ENCODE measurements at places on chromosomes 2 and 18.

GRCh38 chr2:229784791-229785190 is 70.4 kb upstream of the DNER start:
- no peak for DNase-seq

DNA sequence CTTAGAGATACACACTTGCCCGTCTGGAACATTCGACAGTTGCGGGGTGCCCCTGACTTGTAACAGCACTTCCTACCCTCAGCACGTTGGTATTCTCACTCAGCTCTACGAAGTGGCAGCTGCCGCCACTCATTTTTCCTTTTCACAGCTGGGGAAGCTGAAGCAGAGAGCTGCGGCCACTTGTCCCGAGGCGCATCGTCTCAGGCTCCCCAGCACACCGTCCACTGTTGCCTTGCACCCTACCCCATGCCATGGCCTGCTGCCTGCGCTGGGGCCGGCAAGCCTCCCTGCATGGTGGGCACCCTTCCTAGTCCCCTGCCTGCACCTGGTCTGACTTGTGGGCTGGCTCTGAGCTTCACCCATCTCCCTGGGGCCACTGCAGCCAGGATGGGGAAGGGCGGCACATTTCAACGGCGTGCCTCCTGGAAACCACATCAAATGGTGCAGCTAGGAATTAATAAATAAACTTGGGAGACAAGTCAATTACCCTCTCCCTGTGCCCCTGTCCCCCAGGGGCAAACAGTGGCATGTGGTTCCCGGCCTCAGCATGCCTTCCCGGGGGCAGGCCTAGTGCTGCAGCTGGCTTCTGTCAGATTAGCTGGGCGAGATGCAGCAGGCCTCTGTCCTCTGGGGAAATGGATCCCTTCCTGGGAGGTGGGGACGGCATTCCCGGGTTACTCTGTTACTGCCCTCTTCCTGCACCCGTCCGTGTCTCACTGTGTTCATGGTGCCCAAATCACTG is 64.7 kb upstream of the HAAO start:
- peak; percentile 78 for DNase-seq

DNA sequence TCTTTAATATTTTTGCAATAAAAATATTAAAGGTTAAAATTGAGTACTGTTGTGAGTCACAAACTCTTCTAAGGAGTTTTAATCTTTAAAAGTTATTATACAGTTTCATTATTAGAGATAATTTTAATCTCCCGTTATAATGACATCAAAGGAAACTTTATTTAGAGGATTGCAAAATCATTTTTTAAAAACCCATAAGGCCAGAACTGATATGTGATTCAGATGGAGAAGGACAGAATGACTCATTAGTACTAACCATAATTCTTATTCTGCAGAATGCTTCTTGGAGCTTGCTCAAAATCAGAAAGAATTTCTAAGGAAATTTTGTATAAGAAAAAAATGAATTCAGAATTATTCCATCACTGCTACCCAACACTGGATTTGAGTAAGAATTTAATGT is 12.5 kb upstream of the HNRNPLL start:
- no peak for DNase-seq

- DNase-seq, result peak; percentile 69
Observed at GRCh38 chr2:176111309-176111663, 4.2 kb downstream of the HOXD11 start.

DNA sequence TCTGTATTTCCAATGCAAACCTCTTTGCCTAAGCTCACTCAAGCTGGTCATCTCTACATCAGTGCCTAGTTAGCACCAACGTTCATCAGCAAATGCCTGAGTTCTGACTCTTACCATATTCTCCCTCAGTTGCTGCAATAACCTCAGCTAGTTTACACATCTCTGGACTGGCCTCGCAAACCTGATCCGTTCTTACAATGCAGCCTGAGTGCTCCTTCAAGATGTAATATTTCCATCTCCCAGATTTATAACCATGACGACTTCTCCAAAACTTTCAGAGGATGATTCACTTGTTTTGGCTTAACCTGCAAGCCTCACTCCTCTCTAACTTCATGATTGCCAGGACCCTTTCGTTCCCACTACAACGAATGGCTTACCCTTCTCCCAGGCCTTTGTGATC is 69.7 kb downstream of the DIPK1C start:
- DNase-seq, result no peak

DNA sequence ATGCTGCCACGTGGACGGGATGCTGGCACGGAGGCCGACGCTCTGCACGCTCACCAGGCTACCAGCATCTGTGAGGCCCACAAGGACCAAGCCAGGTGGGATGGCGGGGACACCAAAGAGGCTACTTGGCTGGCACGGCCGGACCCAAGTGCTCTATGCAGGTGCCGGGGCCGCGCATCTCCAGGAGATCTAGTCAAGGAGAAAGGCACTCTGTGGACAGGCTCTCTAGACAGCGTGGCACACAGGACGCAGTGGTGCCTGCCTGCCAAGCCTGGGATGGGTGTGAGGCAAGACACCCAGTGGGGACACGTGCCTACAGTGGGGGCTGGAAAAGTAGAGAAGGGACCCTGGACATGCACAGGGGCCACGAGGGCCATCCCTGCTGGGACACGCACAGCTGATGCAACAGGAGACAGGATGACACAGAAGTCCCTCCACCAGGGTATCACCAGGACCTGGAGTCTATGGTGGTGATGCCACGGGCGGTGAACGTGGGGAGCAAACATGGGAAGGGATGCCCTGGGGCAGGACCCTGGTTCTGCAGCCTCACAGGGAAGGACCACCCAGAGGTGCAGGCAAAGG is 28.5 kb downstream of the ZNF516 start:
- DNase-seq, result no peak

DNA sequence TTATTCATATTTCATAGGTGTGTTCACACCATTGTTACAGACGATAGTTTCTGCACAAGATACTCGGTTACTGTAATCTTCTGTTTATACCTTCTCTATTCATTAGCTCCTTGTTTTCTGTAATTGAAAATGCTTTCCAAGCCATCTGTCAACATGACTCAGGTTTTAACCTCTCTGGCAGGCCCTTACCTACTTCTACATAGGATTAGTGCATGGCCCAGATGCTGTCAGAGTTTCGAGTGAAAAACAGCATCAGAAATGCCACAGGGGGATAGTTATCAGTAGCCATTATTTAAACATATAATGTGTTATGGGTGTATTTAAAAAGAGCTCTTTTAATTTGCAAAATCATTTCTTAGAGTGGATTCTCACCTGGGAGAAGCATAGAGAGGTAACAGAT is 596.4 kb downstream of the FBXO15 start:
- peak; percentile 71 for DNase-seq

DNA sequence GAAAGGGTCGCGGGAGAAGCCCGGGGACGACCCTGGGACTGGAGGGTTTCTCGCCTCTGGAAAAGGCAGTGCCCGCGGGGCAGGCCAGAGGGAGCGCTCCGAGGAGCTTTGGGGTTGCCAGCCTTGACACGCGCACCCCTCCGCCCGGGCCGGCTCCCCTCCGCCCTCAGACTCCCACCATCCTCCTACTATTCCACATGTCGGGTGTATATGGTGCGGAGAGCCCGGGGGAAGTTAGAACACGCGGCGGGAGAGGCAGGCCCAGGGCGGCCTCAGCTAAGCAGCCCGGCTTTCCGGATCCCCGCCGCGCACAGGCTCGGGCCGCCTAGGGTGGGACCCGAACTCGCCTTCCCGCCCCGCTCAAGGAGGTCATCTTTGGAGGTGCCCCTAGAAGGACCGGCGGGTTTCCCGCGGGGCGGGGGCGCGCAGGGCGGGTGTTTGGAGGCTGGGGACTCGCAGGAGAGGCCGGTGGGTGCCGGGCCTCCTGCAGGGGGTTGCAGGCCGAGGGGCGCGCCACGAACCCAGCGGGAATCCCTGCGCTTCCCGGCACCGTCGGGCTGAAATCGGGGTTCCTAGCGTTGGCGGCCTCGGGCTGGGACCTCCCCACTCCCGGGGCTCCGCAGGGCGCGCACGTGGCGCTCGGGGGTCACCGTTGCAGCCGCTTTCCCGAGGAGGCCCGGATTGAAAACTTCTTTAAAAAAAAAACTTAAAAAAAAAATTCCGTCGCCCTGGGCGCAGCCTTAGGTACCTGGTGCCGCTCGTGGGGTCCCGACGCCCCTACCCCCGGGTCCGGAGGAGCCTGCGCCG is 3.7 kb downstream of the NFATC1 start:
- no peak for DNase-seq

DNA sequence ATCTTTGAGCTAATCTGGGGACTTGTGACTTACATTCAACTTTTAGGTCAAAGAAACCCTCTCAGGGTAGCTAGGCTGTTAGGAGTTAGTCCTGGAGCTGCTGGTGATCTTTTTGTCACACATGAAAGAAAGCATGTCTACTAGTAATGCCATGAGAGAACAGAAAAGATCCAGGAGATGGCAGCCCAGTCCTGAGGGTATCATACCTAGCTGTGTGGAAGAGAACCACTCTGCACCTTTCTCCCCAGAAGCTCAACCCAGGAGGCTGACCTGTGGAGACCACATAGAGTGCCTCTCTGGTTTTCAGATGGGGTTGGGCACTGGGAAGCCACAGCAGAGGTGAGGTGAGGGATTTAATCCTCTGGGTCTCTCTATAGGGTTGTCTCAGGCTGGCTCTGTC is 460.2 kb upstream of the UBE2E3 start:
- no peak for DNase-seq

DNA sequence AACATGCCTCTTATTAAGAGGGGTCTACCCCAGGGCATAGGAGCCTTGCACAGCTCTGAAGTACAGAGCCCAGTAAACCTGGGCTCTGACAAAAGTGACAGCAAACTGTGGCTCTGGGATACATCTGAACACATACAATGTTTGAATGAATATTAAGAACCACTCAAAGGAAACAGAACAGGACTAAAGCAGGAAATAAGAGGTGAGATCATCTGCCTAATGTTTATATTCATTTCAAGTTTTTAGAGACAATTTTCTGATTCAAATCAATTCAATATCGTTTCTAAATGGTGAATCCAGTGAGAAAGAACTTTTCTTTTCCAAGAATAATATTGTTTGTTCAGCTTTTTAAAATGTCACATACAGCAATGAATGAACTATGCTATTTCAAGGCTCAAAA is 136.7 kb upstream of the CAVIN2 start:
- DNase-seq, result no peak

DNA sequence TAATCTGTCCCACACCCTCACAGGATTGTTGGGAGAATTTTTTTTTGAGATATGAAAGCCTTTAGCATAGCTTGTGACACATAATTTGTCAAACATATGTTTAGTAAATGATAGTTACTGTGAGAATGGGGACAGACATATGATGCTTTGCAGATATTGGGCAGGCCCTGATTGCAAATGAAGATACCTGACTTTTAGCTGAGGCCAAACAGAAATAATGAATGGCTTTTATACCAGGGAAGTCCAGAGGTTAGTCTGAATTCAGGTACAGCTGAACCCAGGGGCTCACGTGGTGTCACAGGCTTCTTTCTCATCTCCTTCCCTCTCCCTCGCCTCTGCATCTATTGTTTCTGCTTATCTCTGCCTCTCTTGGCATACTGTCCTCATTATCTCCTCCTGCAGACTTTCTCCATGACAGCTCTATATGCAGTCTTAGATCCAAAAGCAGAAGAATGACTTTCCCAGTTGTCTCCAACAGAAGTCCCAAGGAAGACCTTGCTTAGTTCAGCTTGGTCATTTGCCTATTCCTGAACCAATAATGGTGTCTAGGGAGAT is 4.9 kb upstream of the WNT10A start:
- DNase-seq, result no peak

DNA sequence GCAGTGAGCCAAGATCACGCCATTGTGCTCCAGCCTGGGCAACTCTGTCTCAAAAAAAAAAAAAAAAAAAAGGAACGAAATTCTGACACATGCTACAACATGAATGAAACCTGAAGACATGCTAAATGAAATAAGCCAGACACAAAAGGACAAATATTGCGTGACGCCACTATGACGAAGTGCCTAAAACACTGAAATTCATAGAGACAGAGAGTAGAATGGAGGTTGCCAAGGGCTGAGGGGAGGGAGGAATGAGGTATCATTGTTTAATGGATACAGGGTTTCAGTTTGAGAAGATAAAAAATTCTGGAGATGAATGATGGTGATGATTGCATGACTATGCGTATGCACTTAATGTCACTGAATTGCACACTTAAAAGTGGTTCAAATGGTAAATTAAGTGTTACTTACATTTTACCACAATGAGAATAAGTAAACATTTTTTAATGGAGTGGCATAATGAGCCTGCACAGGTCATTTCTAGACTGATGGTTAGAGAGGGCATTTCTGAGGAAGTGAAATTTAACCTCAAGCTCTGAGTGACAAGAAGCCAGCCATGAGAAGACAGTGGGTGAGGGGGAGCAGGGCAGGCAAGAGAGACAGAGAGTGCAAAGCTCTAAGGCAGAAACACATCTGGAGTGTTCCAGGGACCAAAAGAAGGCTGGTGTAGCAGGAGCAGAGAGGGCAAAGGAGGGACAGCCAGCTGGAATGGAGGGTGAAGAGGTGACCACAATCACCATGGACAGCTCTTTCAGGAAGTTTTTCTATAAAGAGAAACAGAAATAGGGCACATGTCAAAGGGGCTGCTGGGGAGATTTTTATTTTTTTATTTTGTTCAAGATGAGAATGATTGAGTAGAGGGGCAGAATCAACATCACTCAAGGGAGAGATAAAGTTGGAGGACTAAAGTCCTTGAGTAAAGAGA is 20.6 kb upstream of the EXOC6B start:
- no peak for DNase-seq

DNA sequence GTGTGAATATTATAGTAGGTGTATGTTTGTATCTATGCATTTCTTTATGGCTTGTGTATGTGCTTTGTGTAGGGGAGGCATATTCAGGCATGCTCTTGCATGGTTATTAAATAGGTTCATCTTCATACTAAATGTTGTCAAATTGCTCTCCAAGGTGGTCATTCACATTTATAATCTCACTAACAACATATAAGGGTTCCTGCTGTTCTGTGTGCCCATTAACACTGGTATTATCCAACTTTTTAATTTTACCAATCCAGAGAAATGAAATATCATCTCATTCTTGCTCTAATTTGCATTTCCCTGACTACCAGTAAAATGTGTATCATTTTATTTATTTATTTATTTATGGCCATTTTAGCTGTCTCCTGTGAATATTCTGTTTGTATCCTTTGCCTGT is 29.0 kb upstream of the RPL37A start:
- no peak for DNase-seq

DNA sequence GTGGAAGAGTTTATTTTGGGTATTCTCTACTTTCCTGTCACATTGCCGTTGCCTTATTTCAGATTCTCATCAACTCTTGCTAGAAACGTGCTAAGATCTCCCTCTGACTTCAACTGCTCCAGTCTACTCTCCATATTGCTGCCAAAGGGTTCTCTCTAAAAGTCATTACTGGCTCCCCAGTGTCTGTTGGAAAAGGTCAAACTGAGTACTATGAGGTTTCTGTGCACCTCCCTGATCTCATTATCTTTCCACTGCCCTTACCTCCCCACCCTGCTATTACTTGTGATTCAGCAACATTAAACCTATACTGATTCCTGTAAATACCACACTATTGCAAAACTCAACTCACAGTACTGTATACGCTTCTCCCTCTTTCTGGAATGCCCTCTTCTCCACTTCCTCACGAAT is 1.9 kb upstream of the KRCC1 start:
- no peak for DNase-seq

DNA sequence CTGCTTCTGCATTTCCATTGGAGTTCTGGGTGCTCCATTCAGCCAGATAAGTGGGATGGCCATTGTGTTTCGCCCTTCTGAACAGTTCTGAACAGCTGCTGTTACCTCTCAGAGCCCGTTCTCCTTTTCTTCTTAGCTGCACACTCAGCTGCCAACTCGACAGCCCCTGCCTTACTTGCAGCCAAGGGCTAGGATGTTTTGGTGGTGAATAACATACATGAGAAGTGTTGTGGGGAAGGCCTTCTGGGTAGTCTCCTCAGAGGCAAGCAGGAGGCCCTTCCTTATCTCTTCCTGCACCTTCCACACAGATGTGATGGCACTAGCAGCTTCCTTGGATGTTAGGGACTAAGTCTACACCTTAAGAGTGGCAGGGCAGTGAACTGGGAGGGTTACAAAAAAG is 138.4 kb upstream of the NOSTRIN start:
- DNase-seq, result no peak

Measured in D341Med (cell line).